ENCODE measurements at places on chromosomes 13 and 19.

- DNase-seq, result no peak
These were observed 13.6 kb downstream of the PIN1 start for GRCh38 chr19:9848762-9849161.

DNA sequence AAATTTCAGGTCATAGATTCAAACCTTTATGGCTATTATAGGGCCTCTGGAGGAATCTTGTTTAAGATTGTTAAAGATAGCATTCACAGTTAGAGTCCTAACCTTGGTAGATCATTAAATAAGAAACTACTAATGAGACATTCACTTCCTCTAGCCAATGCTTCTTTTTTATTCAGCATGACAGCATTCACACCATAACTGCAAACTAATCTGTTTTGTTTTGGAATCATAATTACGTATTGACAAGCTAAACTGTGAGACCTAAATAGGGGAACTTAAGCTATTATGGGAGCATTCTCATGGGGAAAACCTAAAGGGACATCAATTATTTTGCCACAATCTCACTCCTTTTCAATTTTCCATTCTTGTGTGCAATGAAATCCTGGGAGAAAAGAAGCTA is 653.8 kb downstream of the PCDH9 start:
- DNase-seq, result no peak

DNA sequence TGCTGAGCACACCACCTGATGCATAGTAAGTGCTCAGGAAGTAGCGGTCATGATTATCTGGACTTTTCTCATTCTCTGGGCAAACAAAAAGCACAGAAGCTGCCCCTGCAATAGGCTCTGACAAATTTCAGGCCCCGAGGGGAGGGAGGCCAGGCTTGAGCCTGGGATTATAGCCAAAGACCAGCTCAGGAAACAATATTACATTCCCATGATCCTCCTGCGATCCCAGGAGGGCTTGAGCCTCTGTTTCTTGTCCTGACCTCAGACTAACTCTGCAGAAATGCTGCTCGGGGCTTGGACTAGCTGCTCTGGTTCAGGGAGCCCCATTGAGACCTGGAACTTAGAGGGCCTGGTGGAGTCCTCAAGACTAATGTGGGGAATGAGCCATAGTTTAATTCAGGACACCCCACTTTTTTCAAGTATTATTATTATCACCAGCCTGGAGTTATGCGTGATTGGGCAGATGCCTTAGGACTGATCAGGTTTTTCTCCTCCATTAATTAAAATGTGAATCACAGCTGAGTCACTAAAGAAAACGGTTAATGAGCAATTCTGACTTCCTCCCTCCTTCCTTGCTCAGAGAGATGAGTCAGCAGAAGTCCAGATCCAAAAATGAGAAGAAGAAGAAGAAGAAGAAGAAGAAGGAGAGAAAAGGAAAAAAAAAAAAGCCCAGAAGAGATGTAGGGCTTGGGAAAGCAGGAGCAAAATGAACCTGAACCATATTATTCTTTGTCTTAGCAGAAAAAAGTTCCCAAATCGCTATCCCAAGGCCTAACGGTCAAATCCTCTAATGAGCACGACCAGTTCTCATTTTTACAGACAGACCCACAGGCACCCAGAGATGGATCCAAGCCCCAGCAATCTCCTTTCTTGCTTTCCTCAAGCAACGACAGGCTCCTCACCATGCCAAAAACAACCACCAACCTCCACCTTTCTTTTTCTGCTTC is 107.2 kb downstream of the CACNA1A start:
- DNase-seq, result no peak

- DNase-seq, result no peak
These were observed 745.3 kb downstream of the GPC5 start for GRCh38 chr13:92143766-92144165.

DNA sequence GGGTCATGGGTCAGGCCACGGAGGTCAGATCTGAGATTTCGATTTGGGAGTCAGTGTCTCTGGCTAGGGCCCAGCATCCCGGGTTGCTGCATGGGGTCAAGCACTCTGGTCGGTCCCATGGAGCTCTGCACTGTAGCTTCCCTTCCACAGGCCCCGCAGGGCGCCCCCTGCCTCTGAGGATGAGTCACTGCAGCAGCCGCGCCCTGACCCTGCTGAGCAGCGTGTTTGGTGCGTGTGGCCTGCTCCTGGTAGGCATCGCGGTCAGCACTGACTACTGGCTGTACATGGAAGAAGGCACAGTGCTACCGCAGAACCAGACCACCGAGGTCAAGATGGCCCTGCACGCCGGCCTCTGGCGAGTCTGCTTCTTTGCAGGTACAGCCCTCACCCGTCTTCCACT is 3.6 kb downstream of the CACNG7 start:
- no peak for DNase-seq

Data from NCI-H345 (cell line).